ENCODE measurements at places on chromosomes 3 and 15.

DNA sequence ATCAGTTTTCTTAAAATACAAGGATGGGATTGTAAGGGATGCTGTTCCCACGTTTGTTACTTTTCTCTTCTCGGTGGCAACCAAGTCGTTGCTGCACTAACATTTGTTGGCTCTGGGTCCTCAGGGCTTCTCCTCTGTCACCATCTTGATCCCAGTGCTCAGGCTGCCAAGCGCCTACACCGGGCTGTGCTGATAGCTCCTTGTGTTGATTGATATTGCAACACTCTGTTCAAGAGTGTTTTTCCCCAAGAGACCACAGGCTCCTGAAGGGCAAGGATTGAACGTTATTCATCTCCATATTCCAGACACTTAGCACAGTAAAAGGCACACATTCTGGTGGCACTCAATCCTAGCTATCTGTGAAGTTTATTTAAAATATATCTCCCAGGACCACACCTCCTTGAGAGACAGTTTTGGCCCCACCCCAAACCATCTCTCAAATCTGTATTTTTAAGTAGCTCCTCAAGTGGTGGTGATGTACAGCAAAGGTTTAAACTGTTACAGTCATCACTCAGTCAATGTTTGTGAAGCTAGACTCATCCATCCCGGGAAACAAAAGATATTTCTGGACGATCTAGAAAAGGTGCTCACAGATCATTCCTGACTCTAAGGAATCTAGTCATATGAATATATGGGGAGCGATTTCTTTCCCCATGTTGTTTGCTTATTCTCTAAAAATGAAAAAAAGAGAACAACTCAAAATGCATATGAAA, 38.5 kb upstream of the FOXP1 start:
- DNase-seq, result no peak

DNA sequence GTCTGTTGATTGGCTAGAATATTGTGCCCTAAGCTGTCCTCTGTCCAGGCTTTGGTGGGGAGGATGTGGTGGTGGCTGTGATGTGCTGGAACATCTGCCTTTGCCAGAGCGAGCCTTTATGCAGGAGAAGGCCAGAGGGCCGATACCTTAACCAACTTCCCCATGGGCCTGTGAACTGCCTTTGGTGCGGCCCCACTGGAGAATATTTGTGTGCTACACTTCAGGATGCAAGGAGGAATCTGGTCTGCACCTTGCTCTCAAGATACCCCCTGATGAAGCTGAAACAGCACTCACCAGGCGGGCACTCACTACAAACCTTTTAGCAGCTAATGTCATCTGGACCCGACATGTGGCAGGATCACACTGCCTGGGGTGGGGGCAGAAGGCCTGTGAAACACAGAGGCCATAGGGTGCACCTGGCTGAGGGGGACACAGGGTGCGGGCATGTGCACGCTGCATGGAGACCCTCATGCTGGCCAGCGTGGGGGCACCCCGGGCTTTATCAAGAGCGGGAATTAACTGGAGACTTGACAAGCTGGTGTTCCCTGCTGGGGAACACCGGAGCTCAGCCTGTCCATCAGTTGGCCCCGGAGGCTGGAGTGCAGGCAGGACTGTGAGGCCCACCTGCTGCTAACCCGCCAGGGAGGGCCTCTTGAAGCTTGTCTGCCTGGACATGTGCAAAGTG, 16.4 kb downstream of the PRR23E start:
- DNase-seq, result no peak

DNA sequence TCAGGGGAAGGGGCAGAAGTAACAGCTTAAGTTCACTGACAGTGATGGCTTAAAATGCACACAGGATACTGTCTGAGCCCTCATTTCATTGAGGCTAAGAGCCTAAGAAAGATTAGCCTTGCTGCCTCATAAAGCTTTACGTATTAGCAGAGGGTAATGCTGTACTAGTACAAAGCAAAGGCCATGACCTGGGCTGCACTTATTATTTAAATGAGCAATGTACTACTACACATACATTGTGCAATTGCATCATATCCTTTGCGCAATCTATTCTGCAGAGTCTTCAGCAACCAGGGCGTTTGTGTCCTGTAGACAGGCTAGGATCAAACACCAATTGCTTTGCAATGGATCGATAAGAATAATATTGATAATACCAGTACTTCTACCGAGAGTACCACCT, 221.8 kb downstream of the TPRG1 start:
- DNase-seq, result no peak

- no peak for DNase-seq
These were observed 125.9 kb downstream of the LEKR1 start for GRCh38 chr3:156952011-156952410.

GRCh38 chr15:100689131-100689899, 86.9 kb downstream of the ASB7 start:
- DNase-seq, result no peak

DNA sequence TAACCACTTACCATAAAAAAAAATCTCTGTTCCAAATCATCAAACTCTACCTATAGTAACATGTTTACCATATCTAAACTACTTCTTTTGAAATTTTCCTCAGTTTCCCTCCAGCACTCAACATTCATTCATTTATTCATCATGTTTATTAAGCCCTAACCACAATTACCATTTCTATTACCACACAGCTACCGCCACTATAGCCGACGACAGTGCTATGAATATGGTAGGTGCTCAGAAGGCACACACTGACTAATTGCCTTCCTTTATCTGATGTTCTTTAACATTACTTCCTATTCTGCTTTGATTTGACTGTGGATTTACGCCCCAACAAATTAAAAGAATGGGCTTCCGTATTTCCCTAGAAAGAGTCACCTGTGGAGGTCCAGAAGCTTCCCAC, 43.9 kb downstream of the GUCA1C start:
- no peak for DNase-seq

GRCh38 chr15:72276326-72276700, 4.0 kb upstream of the PARP6 start:
- DNase-seq, result no peak

DNA sequence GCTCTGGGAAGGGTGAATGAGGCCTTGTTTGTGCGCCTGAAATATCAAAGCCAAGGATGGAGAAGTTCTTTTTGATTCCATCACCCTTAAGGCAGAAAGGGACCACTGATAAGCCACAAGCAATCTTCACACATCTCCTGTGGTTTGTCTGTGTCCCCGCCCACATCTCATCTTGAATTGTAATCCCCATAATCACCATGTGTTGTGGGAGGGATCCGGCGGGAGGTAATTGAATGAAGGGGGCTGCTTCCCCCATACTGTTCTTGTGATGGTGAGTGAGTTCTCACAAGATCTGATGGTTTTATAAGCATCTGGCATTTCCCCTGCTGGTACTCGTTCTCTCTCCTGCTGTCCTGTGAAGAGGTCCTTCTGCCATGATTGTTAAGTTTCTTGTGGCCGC, 329.6 kb upstream of the RGMA start:
- no peak for DNase-seq

DNA sequence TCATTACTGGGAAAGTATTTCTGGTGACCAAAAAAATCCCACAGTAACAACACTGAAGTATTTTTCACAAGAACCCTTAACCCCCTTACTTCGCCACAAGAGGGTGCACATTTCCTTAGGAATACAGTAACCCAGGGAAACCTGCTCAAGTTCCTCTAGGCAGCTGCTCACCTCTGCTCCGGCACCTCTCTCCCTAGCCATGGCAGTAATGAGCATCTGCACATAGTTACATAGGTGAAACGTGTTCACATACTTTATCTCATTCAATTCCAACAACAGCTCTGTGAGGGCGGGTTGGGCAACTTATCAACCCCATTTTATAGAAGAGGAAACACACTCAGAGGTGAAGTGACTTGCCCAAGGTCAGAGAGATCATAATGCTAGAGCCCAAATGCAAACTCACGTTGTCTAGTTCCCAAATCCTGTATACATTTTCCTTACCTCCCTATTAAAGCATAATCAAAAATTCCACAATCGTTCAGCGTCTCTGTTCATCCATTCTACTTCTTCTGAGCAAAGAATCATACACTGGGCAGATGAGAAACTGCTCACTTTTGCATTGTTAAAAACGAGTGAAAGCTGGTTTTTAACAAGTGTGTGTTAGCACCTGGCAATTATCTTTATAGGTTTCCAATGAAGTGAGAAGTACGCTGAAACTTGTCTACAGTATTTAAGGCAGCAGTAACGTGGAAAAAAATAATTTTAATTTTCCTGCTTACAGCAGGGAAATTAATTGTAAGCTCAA, 90.7 kb downstream of the IGF2BP2 start:
- no peak for DNase-seq

- no peak for DNase-seq
These were observed 114.0 kb downstream of the FOXB1 start for GRCh38 chr15:60118146-60118545.

GRCh38 chr3:194140520-194141414, 4.8 kb downstream of the HES1 start:
- no peak for DNase-seq

GRCh38 chr3:67699882-67700281, 45.5 kb upstream of the SUCLG2 start:
- no peak for DNase-seq

DNA sequence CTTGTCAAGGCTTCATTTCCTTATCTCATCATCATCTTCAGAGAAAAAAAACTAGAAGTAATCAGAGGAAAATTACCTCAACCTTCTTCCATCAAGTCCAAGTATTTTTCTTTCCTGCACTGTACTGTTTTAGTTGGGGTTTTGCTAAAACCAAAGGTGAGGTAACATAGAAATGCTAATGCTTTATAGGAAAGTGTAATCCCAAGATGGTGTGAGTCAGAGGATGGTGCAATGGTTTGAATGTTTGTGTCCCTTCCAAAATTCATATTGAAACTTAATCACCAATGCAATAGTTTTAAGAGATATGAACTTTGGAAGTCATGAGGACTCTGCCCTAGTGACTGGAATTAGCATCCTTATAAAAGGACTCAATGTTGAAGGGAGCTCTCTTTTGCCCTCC, 79.5 kb downstream of the KBTBD8 start:
- no peak for DNase-seq

GRCh38 chr3:61343543-61343942, 92.3 kb upstream of the FHIT start:
- no peak for DNase-seq

DNA sequence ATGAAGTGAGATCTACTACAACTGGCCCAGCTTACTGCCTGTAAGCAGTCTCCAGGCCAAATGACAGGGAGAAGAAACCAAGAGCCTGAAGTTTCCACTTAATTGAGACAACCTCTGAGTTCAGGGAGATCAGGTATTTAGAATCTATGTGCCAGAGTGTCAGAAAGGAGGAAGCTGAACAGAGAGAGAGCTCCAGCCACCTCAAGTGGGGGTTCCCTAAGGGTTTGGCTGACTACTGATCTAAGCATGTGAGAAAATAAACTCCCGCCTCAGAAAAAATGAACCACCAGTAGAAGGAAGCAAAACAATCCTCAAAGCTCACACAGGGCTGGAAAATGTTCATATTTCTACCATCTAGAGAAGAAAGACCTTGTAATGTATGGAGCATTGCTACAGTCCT, 25.0 kb downstream of the ADAM10 start:
- DNase-seq, result no peak

- peak; percentile 84 for DNase-seq
These were observed 8.1 kb downstream of the PPM1M start for GRCh38 chr3:52253314-52254304.

- no peak for DNase-seq
These were observed 69.1 kb downstream of the PROS1 start for GRCh38 chr3:93904568-93904967.

GRCh38 chr3:40663280-40663679, 138.5 kb downstream of the ZNF621 start:
- DNase-seq, result no peak

- DNase-seq, result no peak
These were observed 35.4 kb upstream of the RAB6B start for GRCh38 chr3:133931084-133931483.

- no peak for DNase-seq
These were observed 31.3 kb upstream of the ST3GAL6 start for GRCh38 chr3:98731720-98732285.
